ENCODE measurements at places on chromosomes 3 and 15.

DNA sequence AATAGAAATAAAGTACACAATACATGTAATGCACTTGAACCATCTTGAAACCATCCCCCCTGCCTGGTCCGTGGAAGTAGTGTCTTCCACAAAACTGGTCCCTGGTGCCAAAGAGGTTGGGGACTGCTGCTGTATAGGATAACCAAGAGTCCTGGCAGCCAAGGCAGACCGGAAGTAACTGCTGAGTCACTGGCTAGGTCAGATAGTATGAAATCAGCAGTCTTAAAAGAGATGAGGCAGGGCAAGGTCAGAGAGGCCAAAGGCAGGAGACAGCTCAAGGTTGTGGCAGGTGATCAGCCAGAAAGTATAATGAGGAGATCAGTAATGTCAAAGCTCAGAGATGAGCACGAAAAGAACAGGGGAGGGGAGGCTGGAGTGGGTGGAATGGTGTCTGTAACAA lies 60.2 kb downstream of the MAP3K13 start:
- no peak for DNase-seq

- no peak for DNase-seq
These were observed 70.3 kb upstream of the PRICKLE2 start for GRCh38 chr3:64295594-64295993.

DNA sequence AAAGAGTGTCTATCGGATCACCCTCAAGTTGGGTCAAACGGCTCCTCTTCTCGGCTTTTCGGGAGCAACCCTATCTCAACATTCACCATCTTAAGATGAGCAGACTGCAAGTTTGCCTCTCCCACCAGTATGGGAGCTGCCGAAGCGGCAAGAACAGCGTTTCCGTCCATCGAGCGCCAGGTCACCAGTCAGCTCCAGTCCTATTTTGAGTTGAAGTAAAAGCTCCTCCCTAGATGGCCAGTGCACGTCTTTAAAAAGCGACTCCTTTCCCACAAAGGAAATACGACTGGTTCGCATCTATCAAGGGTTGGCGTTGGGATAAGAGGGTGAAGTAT lies 369 bp upstream of the U2SURP start:
- DNase-seq = no peak

GRCh38 chr3:194035406-194036138 lies 100.4 kb upstream of the HES1 start:
- no peak for DNase-seq

DNA sequence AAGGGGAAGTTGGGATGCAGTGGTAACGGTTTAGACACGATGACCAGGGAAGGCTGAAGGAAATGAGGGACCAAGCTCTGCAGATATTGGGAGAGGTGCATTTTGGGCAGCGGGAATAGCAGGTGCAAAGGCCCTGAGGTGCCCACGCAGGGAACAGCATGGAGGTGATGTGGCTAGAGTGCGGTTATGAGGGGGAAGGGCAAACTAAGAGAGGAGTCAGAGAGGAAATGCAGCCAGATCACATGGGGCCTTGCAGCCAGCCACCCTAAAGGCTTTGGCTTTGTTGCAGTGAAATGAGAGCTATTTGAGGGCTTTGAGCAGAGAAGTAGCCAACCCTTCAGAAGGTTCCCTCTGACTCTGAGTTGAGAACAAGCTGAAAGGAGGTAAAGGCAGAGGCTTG lies 2.6 kb downstream of the SPATA12 start:
- no peak for DNase-seq

- no peak for DNase-seq
These were observed 16.2 kb upstream of the CERS3 start for GRCh38 chr15:100544946-100545345.

GRCh38 chr3:88019024-88019423 lies 39.8 kb downstream of the CGGBP1 start:
- DNase-seq = no peak

DNA sequence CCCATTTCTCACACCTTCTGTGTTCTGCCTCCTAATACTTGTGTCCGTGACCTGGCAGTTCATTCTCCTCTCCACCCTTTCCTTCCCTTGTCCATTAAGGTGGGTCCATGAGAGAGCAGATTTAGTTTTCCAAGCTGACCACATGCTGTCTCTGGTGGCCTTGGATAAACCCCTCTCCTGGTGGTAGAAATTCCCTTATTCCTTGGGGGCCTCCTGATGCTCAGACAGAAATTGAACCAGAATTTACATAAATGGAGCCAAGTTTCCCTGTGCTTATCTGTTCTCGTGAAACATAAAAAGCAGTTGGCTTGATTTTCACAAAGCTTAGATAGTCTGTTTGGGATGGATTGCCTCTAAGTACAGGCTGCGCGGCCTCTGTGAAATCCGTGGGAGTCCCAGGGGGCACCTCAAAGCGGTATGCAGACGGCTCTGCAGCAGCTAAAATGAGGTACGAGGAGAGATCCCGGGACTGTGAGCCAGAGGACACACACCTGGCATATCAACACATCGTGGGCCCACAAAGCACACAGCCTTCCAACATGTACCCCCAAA lies 101.0 kb upstream of the NMNAT3 start:
- no peak for DNase-seq

- no peak for DNase-seq
These were observed 7.3 kb upstream of the ZBTB38 start for GRCh38 chr3:141360888-141361598.

- no peak for DNase-seq
These were observed 80.0 kb downstream of the CORO2B start for GRCh38 chr15:68658641-68659358.

DNA sequence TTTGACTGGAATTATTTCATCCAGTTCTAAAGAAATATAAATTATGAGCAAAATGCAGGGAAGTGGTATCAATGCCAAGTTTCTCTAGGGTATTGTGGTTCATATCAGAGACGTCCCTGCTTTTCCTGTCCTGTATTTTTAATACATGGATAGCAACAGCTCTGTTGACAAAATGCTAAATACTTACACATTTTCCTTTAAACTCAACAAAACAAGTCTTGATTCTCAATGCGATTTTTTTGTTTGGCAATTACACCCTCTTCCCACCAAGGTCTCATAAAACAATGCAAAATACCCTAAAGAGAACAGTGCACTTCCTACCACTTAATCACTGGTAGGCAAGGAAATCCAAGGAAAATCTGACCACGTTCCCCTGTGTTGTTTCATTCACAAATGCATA lies 120.0 kb downstream of the DUT start:
- no peak for DNase-seq

- no peak for DNase-seq
These were observed 220.1 kb upstream of the PRICKLE2 start for GRCh38 chr3:64445109-64445943.

GRCh38 chr3:45693941-45694521 lies 4.8 kb downstream of the SACM1L start:
- DNase-seq = no peak

- DNase-seq = peak; percentile 3
These were observed 23.6 kb downstream of the TIMP4 start for GRCh38 chr3:12135029-12135657.

DNA sequence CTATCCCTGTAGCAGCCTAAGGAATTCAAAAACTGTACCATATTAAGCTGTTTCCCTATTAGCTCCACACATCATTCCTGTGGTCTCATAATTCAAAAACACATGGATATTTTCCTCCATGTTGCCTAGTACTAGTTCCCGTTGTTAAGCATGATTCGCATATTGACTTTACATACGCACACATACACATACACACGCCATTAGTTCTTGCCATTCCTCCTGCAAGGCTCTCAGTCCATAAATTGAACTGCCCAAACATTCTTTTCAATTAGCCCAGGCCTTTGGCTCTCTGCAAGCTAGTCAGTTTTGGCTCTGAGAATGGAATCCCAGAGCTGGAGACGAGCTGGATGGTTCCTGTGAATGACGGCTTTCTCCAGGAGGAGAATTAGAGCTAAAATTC lies 57.2 kb upstream of the RAD18 start:
- no peak for DNase-seq
